Frontal cortex (tissue), 4 donors: ENCODE measurements at places on chromosomes 16 and 17.
A peak's percentile ranks its signal among the peaks of the same experiment; 100 is the strongest.

DNA sequence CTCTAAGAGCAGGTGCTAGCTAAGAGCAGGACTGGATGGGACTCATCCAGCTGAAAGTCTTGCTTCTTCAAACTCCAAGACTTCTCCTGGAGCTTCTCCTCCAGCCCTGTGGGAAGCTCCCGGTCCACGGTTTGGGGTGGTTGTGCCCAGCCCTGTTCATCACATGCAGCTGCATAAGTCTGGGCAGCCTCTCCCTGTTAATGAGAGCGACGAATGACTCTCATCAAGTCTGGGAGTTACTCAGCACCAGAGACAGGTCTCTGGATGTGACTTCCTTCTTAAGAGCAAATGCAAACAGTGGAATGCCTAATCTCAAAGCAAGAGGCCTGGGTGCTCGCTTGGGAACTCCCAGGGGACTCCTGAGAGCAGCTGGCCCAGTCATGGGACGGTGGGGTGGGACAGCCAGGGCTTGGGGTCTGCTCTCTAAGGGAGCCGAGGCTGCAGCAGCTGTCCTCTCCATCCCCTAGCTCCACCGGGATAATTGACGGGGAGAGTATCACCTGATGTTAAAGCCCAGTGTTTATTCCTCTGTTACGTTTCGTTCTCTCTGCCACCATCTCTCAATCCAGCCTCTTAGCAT lies 35.3 kb upstream of the CRHR1 start:
- no peak for DNase-seq

DNA sequence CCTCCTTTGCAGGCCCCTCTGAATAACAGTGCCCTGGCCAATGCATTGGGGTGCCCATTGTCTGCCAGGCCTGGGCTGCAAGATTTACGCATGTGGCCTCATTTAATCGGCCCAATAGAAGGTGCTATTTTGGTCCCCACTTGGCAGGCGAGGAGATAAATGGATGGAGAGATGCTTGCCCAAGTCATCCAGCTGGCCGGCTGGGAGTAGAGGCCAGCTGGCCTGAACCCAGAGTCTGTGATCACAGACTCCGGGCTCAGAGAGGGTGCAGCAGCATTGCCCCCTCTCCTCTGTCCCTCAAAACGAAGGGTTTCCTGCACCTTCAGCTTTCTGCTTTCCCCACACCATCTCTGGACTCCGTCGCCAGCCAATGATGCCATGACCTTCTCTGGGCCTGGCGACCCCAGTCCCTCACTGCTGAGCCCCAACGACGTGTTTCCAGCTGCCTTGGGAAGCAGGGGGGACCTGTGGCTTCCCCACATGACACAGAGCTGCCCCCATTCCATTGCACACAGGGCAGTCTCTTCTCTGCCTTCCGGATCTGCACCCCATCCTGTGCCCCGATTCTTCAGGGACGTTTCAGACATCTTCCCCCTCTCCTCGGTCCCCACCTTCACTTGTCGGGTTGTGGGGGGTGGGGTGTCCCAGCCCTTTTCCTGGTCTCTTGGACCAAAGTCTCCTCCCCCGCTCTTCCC lies 3.5 kb upstream of the ADGRG1 start:
- peak; percentile 69 for DNase-seq

DNA sequence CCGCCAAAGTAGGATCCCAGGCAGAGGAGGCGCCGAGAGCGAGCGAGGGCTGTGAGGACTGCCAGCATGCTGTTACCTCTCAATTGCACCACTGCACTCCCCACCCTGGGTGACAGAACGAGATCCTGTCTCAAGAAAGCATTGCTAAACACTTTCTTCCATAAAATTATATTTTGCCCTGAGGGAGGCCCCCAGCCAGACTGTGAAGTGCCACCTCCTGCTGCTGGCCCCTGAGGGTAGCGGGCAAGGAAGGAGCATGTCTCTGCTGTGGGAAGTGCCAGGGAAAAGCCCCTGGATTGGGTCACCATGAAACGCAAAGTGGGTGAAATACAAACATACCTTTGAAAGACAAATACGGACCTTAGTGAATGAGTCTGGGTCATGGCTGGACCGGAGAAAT lies 78.0 kb upstream of the AMZ2 start:
- DNase-seq, result no peak

DNA sequence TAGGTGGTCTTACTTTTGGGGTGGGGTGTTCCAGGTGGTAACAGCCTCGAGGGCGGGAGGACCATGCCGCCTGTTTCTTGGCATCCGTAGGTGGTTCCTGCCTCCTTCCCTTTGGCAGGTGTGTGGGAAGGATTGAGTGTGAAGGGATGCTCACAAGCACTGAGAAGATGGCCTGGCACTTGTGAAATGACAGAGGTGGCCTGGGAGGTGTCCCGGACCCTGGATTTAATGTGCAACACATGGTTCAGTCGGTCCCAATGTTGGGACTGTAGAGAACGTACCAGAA lies 165.8 kb upstream of the FOXF1 start:
- no peak for DNase-seq

- no peak for DNase-seq
These were observed 16.0 kb upstream of the SPPL2C start for GRCh38 chr17:45828582-45829133.

DNA sequence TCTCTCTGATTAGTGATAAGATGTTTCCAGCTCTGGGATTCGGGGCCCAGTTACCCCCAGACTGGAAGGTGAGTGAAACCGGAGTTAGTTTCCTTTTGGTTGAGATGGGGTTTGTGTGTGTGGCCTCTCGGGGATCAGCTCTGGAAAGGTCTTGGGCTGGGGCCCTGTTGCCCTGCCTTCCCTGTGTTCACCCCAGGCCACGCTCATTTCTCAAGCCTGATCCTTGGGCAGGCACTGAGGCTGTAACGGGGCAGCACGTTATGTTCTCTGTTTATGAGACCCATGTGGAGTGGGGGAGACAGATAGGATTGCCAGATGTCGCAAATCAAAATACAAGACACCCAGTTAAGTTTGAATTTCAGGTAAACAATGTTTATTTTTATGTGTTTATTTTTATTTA lies 35.5 kb downstream of the CPNE2 start:
- DNase-seq, result no peak

- DNase-seq, result no peak
These were observed 370.1 kb upstream of the ZFHX3 start for GRCh38 chr16:73418051-73418450.

- no peak for DNase-seq
These were observed 97.9 kb downstream of the NDE1 start for GRCh38 chr16:15747937-15748336.

GRCh38 chr16:14284930-14285512 lies 213.9 kb downstream of the MRTFB start:
- no peak for DNase-seq
